ENCODE measurements at places on chromosomes 1 and 21.

GRCh38 chr1:7842517-7842916 lies 10.3 kb downstream of the UTS2 start:
- DNase-seq, result no peak

DNA sequence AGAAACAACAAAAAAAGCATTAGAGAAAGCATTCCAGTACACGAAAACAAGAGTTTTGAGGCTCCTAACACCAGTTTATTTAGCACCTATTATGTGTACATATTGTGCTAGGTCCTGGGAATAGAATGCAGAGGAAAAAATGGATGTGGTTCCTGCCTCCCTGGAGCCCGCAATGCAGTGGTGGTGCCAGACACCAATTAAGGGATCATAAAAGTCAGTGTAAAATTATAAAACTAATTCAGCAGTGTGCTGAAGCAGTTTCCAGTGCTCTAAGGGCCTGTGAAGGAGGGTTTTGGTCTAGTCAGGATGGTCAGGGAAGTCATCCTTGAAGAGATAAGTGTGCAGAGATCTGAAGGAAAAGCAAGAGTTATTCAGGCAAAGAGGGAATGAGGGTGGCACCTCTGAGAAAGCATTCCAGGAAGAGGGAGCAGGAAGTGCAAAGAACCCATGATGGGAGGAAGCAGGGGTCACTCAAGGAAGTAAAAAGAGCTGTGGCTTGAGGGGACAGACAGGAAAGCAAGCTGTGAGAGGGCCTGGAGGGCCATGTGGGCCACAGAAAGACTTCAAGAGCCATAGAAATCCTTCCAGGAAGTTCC lies 65.2 kb upstream of the IFNLR1 start:
- DNase-seq, result no peak

DNA sequence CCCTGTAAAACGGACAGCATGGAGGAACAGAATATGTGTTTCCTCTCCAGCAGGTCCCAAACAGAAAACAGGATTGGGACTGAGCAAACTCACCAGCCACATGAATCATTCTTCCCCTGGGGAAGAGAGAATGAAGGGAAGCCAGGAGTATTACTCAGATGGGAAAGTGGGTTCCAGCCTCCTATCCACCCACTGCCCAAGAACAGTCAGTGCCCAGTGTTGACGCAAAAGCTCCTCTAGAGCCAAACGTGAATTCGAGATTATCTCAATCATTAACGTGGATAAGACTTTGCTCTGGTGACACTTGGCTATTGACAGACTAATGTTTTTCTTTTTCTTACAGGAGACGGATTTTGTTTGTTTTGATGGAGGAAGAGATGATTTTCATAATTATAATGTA lies 9.3 kb downstream of the MIA3 start:
- no peak for DNase-seq

DNA sequence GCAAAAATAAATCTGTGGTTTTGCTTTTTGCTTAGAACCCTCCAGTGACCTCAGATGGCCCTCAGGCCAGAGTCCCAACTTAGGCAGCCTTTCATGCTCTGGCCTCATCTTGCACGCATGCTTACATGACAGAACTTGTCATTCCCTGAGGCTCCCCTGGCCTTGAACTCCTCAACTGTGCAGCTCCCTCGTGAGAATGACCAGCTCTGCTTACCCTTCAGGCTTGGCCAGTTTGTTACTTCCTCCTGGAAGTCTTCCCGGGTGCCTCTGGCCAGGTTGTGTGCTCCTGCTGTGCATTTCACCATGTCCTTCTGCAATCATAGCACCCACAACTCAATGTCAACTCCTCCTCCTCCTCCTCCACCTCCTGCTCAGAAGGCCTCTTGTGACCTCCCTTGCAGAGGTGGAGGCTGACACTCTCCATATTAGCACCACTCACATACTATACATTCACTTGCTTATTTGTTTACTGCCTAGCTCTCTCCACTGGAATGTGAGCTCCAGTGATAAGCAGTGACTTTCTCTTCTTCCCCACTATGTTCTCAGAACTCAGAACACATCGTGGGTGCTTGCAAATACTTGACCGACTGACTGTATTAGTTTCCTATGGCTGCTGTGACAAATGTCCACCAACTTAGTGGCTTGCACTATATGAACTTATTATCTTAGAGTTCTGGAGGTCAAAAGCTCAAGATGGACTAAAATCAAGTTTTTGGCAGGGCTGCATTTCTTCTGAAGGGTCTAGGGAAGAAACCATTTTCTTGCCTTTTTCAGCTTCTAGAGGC lies 41.9 kb downstream of the RCSD1 start:
- no peak for DNase-seq

GRCh38 chr1:245060684-245061374 lies 94.0 kb upstream of the KIF26B start:
- no peak for DNase-seq

DNA sequence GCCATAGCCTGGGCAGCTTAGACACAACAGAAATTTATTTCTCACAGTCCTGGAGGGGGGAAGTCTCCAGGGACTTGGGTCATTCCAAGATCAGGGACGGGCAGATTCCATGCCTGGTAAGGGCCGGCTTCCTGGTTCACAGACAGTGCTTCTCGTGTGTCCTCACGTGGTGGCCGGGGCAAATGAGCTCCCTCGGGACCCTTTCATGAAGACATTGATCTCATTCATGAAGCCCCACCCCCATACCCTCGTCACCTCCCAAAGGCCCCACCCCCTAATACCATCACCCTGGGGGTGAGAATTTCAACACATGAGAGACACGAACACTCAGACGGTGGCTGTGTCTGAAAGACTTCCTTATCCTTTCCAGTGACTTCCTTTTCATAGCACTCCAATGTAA lies 51.5 kb downstream of the ACOT7 start:
- DNase-seq, result no peak

DNA sequence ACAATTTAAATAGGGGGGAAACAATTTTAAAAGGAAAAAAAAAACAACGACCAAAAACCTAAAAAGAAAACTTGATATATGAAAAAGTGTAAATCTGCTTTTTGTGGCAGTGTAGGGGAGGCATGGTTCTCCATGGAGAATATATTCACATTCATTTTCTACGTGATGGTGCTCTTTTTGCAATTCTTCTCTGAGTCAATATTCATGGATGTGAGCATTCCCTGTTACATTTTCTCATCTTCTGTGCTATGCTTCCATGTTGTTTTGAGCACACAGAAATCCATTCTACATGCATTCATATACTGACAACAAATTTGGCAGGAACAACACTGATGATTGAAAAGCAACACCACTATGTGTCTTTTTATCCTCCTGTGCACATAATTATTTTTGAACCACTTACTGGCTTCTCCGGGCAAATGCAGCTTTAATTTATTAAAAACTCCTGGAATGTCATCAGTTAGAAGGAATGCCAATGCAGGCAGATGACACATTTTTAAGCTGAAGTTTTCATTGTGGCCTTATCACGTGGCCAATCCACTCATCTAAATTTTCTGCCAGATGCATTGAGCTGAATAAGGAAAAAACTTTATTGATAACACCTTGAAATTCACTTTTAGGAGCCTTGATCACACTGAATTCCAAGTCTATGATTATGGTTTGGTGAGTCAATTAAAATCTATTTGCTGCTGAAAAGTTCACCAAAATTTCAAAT lies 590.6 kb downstream of the NUF2 start:
- no peak for DNase-seq

- no peak for DNase-seq
Observed at GRCh38 chr1:76725864-76726619, 141.2 kb upstream of the ST6GALNAC5 start.

DNA sequence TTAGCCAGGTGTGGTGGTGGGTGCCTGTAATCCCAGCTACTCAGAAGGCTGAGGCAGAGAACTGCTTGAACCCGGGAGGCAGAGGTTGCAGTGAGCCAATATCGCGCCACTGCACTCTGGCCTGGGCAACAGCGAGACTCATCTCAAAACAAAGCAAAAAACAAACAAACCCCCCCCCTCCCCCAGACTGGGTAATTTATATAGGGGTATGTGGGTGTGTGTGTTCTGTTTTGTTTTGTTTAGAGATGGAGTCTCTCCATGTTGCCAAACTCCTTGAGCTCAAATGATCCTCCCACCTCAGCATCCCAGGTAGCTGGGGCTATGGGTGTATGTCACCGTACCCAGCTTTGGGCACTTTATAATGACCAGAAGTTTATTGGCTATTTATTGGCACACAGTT lies 73.6 kb downstream of the SLC27A3 start:
- DNase-seq, result no peak

DNA sequence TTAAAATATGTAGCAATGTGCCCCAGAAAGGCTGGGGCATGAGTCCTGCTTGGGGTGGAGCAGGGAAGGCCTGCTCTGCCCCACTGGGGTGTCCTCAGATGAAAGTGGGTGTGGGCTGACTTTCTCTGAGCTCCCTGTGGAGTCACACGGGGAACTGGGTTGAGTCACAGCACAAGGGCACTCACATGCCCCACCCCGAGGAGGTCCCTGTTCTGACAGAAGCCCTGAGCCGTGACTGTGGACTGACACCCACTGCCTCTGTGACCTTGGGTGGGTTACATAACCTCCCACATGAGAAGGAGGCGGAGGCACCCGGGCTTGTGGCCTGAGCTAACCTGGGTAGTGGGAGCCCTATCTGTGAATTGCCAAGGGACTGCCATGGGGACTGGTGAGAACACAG lies 52.5 kb upstream of the TINAGL1 start:
- DNase-seq, result no peak

GRCh38 chr1:45394342-45394741 lies 54.1 kb upstream of the MUTYH start:
- no peak for DNase-seq

DNA sequence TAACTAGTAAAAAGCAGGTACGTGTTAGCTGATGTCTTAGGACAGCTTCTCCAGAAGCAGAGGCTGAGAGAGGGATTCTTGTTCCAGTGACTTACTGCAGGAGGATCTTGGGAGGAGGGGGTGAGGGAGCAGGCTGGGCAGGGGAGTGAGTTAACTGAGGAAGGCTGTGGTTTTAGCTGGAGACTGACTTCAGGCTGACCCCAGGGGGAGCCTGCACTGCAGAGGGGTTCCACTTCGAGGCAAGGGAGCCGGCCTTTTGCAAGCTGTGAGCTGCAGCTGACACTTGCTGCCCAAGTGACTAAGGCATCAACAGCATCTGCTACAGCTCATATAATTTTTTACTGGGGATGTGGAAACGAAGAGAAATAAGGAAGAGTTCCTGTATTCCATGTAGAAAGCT lies 50.4 kb upstream of the SOD1 start:
- no peak for DNase-seq

DNA sequence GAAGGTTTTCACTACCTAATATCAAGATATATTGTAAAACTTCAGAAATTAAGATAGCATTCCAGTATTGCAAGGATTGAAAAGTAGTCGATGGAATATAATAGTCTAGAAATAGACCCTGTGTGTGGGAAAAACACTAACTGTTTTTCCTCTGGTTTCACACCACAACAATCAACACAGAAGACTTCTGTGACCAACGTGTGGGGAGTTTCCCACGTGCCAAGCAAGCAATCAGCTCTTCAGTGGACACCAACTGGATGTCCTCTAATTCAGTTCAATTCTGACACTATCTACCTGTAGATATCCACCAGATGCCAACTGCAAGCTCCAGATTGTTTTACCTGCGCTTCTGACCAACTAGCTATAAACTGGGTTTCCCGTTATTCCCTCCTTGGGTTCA lies 12.1 kb downstream of the CD244 start:
- DNase-seq, result no peak

DNA sequence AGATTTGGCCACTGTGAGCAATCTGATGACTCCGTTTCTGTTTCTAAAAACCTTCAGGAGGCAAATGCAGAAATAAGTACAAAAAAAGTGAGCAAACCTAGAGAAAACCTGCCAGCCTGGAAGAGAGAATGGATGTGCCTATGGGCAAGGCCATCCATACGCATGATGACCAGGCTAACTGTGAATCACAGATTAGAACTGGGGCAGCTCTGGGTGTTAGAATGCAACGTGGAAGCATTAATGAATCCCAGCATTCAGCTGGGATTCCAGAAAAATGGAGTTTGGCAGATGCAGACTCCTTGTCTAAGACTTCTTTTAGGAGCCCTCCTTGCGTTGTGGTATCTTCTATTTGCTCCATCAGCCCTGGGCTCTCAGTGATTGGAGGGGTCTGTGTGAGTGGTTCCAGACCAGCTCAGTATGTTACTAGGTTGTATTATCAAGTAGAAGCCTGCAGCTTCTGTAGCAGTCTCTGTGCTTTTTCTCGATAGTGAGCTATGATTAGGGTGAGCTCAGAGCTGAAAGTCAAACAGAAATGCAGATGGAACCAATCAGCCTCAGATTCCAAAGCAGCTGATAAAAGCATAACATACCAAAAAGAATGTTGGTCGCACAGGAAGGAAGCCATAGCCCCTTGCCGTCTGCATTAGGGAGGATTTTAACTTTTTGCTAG lies 154.0 kb downstream of the PSMG1 start:
- DNase-seq, result no peak

DNA sequence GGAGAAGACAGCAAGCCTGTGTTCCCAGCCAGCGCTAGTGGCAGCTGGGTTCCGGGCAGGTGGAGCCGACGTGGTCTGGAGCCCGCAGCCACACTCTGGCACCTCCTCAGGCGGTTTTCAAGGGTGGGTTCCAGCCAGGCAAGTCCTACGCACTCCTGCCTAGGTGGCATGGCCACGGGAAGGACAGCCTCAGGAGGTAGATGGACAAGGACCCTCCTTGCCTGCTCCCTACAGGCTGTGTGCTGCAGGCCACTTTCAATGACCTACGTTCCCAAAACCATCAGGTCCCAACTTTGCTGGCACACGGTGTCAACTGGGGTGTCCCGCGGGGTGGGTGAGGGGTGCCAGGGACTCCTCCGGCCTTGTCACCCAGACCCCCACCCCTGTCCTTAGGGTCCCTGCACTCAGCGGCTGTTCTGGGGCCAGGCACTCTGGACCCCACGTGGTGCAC lies 6.7 kb upstream of the PTGER3 start:
- no peak for DNase-seq

GRCh38 chr1:110773813-110774212 lies 99.1 kb upstream of the KCNA3 start:
- DNase-seq, result no peak

DNA sequence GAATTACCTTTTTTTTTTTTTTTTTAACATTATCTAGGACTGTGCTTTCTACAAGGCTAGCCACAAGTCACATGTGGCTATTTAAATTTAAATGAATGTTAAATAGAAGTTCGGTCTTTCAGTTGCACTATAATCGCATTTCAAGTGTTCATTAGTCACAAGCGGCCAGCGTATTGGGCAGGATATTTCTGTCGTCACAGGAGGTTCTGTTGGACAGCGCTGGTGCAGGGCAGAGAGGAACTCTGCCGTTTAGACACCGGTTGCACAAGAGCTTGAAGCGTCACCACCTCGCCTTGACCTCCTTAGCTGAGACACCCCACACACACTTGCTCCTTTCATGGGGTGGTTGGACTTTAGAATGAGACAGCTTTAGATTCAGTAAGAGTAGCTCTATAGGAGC lies 64.1 kb downstream of the BACE2 start:
- DNase-seq, result no peak

- DNase-seq, result no peak
Observed at GRCh38 chr1:155984341-155984740, 6.0 kb upstream of the ARHGEF2 start.

GRCh38 chr1:25616987-25617624 lies 515 bp downstream of the MAN1C1 start:
- DNase-seq, result no peak

- DNase-seq, result no peak
Observed at GRCh38 chr1:67174716-67175284, 8.5 kb downstream of the IL23R start.
